ENCODE measurements at places on chromosomes 7 and 10.

- DNase-seq, result no peak
These were observed 221.2 kb downstream of the FAM107B start for GRCh38 chr10:14553448-14553847.

- DNase-seq, result no peak
These were observed 140.1 kb upstream of the JCAD start for GRCh38 chr10:30199376-30200016.

- DNase-seq, result peak; percentile 88
These were observed 23.3 kb downstream of the BPGM start for GRCh38 chr7:134669845-134670373.

GRCh38 chr7:76505168-76506080 lies 4.9 kb upstream of the UPK3B start:
- DNase-seq, result no peak

DNA sequence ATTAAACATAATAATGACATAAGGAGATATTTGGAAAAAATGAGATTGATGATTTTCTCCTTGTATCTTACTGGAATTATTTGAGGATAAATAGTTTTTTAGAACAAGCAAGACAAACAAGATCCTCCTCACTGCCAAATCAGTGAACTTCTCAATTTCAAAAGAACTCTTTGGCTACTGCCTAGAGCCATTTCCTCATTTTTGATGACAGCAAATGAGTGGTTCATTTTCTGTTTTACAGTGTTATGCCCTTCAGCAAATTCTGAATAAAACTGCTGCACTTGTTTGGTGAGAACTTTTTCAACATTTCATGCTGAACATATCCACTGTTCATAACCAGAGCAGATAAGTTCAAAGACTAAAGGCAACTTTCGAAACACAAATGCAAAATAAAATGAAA lies 42.5 kb upstream of the AHR start:
- no peak for DNase-seq

DNA sequence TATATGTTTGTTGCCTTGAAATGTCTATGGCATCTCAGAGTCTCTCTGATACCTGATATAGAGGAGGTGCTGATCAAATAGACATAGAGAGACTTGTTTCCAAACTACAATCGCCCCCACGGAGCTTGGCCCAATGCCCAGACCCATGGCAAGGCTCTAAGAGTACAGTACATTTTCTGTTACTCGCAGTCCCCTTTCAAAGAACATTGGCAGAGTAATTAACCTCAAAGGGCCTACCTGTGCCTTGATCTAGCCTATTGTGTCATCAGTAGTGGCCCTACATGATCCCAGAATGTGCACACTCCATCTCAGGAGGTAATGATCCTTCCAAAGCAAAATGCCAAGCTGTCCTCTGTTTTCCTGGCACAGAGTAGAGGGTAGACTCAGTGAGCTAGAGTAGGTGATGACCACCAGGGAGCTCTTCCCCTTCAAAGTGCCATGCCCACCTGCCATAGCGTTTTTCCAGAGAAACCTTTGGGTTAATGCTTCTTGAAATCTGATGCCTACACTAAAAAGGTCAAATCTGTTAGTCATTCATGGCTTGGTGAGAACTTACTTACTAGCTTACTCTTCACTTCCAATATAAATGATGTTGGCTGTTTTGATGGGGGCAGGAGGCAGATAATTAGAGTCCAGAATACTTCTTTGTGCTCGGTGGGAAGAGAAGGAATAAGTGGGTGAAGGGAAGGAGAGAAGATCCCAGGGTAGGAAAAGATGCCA lies 41.2 kb upstream of the ACSL5 start:
- no peak for DNase-seq

DNA sequence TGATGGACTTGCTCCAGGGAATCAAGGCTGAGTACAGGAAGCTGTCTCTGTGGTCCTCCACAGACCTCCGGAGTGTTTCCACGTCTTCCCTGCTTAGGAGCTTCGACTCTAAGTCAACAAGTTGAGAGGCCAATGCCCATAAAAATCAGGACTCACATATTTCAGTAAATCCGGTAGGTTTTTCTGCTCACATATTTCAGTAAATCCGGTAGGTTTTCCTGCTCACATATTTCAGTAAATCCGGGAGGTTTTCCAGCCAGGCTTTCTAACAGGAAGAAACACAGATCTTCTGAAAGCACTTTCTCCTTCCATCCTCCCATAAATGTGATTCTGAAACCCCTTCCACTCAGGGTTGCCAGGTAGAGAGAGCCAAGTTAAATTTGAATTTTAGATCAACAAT lies 340.1 kb upstream of the SHH start:
- no peak for DNase-seq

DNA sequence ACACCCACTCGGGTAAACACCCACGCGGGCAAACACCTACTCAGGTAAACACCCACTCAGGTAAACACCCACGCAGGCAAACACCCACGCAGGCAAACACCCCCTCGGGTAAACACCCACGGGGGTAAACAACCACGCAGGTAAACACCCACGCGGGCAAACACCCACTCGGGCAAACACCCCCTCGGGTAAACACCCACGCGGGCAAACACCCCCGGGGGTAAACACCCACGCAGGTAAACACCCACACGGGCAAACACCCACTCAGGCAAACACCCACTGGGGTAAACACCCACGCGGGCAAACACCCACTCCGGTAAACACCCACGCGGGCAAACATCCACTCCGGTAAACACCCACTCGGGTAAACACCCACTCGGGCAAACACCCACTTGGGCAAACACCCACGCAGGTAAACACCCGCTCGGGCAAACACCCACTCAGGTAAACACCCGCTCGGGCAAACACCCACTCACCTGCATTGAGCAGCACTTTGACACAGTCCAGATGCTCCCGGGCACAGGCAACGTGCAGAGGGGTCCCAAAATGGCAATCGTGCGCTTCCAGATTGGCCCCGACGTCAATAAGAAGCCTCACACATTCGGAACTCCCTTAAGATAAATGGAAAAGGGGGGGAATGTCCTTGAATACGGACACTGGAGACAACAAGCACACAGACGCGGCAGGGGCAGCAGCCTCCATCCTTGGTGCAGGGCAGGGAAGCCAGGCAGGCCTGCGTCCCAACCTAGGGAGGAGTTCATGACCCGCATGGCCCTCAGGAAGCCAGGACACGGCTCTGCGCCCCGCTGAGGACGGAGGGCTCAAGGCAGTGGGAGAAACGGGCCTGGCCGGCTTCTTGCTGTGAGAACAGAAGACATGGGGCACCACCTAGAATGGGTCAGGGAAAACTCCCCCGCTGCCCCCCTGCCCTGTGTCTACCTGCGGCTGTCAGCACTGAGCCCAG lies 17.6 kb downstream of the ASB13 start:
- no peak for DNase-seq

- DNase-seq, result no peak
These were observed 229.3 kb downstream of the AUTS2 start for GRCh38 chr7:69827558-69827957.

GRCh38 chr7:106215868-106216516 lies 68.8 kb downstream of the NAMPT start:
- DNase-seq, result no peak

- DNase-seq, result no peak
These were observed 125.4 kb downstream of the KCNMA1 start for GRCh38 chr10:77512219-77512578.

DNA sequence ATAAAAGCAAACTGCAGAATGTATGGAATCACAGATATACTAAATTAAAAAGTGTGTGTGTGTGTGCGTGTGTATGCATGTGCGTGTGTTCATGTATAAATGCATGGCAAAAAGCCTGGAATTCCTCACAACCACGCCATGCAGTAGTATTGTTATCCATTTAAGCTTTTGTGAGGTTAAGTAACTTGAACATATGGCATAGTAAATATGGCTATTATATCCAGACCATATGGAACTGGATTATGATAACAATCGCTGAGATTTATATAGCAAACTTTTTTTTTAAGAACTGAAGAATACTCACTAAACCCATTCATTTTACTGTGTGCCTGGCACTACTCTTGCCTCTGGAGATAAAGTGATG lies 22.3 kb upstream of the NANOS1 start:
- no peak for DNase-seq

DNA sequence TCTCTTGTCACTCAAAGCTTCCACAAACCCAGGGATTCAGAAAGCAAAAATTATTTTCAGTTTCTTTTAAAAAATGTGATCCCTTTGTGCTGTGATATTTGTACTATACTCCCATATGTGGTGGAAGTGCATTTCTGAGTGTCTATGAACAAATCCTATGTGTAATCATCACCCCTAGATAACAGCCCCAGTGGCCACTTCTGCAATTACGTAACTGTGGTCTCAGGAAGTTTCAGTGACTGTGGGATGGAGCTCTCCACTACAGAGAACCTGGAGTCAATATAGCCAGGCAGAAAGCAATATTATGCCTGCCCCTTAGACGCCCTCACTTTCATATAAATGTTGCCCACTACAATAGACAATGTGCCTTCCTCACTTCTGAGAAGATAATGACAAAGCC lies 1101.7 kb upstream of the GHITM start:
- no peak for DNase-seq

DNA sequence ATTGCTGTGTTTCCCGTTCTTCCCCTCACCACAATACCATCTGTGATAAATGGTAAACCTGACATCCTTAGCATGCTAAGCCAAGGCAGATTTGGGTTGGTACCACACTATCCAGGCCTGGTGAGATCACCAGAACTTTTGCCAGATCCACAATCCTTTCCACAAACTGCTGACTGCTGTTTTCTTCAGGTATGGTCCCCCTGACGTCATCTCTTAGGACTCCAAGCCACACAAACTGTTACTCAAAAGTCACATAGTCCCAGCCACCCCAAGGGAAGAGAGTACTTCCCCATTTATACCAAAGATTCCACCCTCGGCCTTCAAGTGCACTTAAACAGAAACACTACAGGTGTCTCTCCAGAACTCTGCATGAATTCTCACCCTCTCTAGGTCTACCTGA lies 34.8 kb downstream of the SLC25A13 start:
- no peak for DNase-seq

DNA sequence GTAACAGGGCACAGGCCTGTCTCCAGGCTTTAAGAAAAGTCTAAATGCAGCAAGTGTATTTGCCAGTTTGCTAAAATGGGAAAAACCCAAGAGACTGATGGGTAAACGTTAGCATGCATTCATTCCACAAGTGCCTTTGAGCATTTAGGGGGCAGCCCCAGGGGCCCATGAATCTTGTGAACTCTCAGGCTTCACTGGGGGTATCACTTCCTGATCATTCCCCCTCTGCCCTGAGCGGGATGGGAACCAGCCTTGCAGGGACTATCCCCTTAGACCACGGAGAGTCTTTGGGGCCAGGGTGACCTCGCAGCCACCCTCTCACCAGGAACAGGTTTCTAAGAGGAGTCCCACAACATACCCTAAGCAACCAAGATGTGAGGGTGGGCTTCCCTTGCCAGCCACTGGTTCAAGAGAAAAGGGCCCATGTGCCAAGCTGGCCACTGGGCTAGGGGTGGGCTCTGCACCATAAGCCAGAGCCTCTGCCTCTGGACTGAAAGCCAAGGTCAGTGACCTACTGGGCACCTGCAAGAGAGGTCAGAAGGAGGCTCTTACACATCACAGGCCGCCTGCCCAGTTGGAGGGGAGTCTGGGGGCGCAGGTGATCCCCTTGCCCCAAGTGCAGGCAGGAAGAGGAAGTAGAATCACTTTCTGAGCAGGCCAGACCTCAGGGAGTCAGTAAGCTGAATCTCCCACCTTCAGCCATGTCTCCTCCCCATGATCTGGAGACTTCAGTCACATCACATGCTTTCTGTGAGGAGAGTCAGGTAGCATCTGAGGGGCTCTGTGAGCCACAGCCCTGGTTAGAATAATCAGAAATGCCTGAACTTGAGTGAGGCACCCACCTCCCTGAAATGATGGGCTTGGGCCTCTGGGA lies 75.0 kb downstream of the C10orf105 start:
- DNase-seq, result no peak

- DNase-seq, result no peak
These were observed 193.4 kb upstream of the STEAP4 start for GRCh38 chr7:88500131-88500530.

DNA sequence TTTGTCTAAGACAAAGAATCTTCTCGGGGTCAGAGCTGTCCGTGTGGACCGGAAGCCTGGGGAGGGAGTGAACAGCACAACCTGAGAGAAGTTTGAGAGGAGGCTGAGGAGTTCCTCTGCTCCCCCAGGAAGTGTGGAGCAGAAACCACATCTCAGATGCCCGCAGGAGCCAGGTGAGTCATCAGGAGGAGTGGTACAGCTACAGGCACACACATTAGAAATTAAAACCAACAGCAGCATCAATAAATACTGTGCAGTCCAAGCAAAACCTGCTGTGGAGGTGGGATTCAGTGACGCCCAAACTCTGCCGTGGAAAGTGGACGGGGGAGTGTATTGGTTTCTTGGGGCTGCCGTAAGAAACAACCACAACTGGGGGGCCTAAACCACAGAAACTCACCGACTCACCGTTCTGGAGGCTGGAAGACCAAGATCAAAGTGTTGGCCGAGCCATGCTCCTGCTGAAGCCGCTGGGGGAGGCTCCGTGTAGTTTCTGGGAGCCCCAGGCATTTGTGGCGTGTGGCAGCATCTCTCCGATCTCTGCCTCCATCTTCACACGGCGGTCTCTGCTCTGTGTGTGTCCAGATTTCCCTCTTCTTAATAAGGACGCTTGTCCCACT lies 31.2 kb upstream of the GARS1 start:
- no peak for DNase-seq

- no peak for DNase-seq
These were observed 68.3 kb downstream of the NAMPT start for GRCh38 chr7:106216517-106216922.

- DNase-seq, result no peak
These were observed 39.1 kb downstream of the LRRC20 start for GRCh38 chr10:70343312-70343711.

DNA sequence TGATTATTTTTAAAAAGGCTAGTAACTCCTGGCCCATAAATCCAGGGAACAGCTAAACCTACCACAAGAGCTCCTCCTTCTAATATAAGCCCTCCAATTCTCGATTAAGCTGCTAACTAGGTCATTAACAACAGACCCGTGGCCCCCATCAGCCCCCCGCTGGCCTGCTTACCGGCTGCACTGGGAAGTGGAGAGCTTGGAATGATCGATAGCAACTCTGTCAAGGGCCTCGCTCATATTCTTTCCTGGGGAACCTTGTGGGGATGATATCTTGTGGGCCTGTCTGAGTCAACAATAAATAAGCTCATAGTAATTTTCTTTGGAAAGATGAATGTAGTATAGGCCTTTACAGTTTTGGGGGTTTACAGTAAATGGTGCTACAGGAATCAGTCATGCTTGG lies 353.5 kb downstream of the TCERG1L start:
- no peak for DNase-seq

- DNase-seq, result no peak
These were observed 161.1 kb upstream of the ZMIZ1 start for GRCh38 chr10:78907551-78908211.

- DNase-seq, result no peak
These were observed 7.7 kb downstream of the MACROH2A2 start for GRCh38 chr10:70060389-70060788.

- no peak for DNase-seq
These were observed 134.1 kb downstream of the SPAG6 start for GRCh38 chr10:22479419-22479818.
